HAP-1 (cell line): ENCODE measurements at places on chromosomes 6 and 20.

GRCh38 chr6:91031581-91031980, 444.7 kb upstream of the MAP3K7 start:
- no peak for DNase-seq

- DNase-seq, result peak; percentile 60
These were observed 113.9 kb upstream of the PRSS16 start for GRCh38 chr6:27133281-27134227.

DNA sequence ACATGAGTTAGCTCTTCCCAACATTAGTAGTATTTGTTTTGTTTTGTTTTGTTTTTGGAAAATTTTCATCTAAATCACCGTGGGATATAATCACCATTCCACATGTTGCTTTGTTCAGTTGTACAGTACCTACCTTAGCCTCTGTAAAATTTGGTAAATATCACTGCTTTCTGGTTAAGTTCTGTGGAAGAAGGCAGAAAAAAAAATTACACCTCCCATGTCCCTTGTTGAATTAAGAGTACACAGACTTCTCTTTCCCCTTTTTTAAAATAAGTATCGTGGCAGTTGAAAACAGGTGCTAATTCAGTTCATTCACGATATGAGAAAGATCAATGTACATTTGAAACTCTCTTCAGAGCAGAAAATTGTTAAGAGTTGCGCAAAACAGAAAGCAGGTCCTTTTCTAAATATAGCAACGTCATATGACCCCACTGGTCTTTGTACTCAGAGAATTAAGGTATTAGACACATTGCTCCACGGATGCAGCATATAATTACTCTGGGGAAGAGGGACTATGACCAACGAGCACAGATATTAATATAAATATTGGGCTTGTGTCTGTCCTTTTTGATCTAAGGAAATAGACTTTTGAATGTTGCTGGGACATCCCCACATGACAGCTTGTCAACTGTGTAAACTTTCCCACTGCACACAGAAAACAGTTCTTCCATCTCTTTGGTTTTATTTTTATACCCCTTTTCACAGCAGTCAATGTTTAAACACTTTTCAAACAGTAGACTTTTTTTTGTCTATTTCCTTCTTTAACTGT, 58.6 kb upstream of the ZNF217 start:
- DNase-seq, result no peak

- DNase-seq, result no peak
These were observed 62.0 kb downstream of the FAM50B start for GRCh38 chr6:3911130-3911529.

- DNase-seq, result no peak
These were observed 4.3 kb downstream of the BHLHE23 start for GRCh38 chr20:63002511-63002910.

GRCh38 chr6:39256294-39256940, 27.1 kb upstream of the KCNK5 start:
- DNase-seq, result no peak

- no peak for DNase-seq
These were observed 31.8 kb downstream of the CTCFL start for GRCh38 chr20:57493091-57493615.

DNA sequence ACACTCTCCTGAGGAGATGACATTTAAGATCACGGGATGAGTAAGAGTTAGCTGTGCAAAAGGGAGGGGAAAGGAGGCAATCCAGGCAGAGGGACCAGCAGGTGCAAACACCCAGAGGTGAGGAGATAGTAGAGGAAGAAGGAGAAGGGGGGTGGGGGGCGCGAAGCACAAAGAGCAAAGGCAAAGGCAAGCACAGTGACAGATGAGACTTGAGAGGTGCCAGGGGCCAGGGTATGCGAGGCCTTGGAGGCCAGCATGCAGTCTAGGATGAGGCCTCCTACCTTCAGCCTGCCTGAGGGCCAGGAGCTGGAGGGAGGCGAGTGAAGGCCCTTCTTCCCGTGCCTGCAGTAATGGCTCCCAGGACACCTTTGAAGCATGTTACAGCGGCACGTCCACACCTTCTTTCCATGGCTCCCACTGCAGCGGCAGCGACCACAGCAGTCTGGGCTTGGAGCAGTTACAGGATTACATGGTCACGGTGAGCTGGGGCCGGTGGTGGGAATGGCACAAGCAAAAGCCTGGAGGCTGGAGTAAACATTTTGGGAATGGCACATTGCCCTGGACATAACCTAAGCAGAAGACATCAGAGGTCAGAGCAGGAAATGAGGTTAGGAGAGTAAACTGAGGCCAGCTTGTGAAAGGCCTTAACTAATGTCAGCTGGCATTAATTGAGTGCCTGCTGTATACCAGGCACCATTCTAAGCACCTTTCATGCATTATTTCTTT, 18.6 kb downstream of the CCM2L start:
- DNase-seq, result peak; percentile 58

- no peak for DNase-seq
These were observed 78.4 kb downstream of the RNASET2 start for GRCh38 chr6:166877906-166878305.

- no peak for DNase-seq
These were observed 317.0 kb downstream of the ZFAND3 start for GRCh38 chr6:38136547-38136946.

DNA sequence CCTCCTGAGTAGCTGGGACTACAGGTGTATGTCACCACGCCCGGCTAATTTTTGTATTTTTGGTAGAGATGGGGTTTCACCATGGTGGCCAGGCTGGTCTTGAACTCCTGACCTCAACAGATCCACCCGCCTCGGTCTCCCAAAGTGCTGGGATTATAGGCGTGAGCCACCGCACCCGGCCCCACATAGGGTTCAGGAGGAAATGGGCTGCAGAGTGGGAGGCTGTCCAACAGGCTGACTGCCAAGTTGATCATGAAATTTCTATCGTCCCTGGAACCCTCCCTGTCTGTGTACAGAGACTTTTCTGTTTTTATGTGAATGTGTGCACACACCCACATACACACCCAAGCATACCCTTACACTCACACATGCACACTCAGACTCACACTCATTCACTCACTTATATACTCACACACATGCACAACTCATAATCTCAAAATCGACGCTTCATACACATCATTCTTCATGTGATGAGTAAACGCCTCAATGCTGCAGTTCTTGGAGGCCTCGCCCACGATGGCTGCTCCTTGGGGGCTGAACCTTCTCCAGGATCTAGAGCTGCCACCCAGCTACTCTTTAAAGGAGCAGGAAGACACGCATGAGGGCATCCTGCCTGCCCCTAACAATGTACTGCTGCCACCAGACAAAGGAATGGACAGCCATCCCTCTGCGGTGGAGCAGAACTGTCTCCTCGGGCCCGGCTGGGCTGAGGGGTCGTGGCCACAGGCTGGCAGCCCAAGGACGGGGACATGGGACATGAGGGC, 35.6 kb downstream of the SUN5 start:
- no peak for DNase-seq

DNA sequence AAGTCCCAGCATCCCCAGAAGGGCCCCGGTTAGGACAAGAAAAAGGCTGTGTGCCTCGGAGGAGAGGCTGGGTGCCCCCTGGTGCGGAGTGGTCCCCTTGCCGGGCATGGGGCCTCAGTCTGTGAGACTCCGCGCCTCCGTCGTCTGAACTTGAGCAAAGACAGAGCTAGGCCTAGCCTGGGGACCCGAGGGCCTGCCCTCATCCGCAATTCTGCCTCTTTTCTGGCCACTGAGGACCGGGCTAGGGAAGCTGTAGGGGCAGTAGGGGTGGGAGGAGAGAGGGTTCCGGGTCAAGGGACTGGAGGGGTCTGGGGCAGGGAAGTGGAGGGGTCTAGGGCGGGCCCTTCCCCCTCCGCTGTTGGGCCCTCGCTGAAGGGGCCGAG, 550 bp upstream of the HSPA12B start:
- DNase-seq, result no peak

DNA sequence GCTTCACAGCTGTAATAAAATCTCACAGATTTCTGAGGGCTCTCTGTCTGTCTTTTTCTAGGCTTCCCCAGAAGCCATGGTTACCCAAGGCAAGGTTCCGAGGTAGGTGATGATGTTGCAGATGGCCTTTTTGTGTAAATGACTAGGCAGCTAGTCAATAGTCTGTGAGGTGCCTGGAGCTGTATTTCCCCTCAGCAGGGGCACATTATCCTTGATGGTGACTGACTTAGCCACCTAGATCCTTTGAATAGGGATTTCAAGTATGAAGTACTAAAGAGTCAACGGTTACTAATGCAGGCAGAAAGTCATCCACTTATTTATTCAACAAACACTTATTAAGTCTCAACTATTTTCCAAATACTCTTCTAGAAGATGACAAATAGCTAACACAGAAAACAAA, 49.3 kb upstream of the L3MBTL3 start:
- DNase-seq, result no peak

GRCh38 chr6:34671801-34672656, 24.5 kb downstream of the ILRUN start:
- no peak for DNase-seq

- no peak for DNase-seq
These were observed 26.5 kb downstream of the ERMARD start for GRCh38 chr6:169777896-169778295.

DNA sequence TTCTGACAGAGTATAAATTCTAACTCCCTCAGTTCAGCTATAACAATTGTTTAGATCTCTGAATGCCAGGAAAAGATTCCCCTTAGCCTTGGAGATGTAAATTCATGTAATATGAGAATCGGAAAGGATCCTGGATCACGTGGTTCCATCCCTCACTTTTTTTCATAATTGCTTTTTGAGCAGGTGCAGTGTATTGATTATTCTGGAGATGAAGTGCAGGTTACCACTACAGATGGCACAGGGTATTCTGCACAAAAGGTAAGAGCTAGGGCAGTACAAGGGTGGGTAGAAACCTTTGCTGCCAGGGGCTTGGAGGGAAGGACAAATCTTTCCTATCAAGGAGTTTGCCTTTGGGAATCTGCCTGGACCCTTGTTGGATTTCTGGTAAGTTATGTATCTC, 52.7 kb downstream of the KDM1B start:
- DNase-seq, result no peak

GRCh38 chr6:44918671-44919296, 409.3 kb upstream of the RUNX2 start:
- DNase-seq, result no peak

DNA sequence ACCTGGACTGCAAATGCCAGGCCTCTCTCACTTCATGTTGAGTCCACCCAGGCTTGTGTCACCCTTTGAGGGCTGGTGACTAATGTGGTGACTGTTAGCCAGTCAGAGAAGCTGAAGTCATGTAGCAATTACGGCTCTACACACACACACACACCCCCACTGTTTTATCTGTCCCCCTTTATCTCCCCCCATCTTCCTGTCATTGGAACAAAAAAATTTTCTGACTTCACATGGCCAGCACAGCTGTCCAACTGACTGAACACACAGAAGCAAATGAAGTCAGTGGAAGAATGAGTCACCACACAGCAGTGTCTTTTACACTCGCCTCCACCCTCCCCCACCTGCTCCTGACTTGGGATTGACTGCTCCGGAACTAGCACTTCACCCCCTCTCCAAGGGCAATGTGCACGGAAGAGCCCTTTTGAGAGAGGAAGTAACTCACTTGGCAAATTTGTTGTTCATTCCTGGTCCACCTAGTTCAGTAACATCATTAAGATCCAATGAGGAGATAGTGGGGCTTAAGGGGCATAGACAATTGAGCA, 198.0 kb downstream of the RNF144B start:
- DNase-seq, result no peak

- DNase-seq, result no peak
These were observed 25.1 kb downstream of the CAP2 start for GRCh38 chr6:17418281-17419188.

GRCh38 chr20:48738399-48739304, 89.1 kb downstream of the PREX1 start:
- no peak for DNase-seq

- no peak for DNase-seq
These were observed 193.7 kb upstream of the KHDRBS2 start for GRCh38 chr6:62479697-62480220.

- peak; percentile 60 for DNase-seq
These were observed 80.4 kb upstream of the ZNF184 start for GRCh38 chr6:27553123-27553904.

DNA sequence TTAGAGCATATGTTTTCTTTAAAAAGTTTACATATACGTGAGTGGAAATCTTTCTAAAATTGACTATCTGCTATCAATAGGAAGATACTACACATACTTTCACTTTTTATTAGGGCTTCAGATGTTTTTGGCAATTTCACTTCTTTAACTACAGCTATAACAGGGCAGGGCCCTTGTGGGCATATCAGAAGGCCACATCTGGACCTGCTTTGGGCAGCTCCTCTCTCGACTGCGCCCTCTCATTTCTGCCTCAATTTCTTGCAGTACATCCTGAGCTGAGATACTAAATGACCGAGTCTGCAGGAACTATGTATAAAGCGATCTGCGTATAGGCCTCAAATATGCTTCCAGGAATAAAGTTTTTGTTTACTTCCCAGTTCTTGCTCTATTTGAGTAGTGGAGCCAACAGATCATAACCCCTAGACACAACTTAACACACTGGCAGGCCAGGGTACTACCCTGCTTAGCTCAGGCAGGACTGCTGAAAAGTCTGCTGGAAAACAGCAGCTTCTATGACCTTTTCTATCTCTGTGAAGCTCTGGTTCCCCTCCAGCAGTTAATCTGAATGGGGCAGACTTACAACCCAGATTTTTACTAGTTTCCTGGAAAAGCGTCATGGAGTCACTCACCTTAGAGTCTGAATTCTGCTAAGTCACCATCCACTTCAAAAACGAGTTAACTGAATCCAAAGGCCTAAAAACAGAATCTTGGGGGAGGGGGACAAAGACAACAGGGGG, 12.7 kb downstream of the GCLC start:
- no peak for DNase-seq

GRCh38 chr20:35517125-35517524, 12.3 kb downstream of the C20orf173 start:
- DNase-seq, result no peak

DNA sequence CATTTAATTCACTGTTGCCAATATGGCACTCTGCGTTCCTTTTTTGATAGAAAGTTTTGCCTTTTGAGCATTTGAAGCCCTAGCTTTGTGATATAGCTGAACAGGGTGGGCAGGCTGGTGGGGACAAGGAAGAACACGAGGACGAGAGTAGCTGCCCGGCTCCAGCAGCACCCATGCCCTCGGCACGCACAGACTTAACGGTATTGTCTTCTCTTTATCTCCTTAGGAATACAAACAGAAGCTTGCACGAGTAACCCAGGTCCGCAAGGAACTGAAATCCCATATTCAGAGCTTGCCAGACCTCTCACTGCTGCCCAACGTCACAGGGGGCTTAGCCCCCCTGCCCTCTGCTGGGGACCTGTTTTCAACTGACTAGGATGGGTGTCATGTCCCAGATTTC, 56.0 kb downstream of the RPRD1B start:
- DNase-seq, result no peak

DNA sequence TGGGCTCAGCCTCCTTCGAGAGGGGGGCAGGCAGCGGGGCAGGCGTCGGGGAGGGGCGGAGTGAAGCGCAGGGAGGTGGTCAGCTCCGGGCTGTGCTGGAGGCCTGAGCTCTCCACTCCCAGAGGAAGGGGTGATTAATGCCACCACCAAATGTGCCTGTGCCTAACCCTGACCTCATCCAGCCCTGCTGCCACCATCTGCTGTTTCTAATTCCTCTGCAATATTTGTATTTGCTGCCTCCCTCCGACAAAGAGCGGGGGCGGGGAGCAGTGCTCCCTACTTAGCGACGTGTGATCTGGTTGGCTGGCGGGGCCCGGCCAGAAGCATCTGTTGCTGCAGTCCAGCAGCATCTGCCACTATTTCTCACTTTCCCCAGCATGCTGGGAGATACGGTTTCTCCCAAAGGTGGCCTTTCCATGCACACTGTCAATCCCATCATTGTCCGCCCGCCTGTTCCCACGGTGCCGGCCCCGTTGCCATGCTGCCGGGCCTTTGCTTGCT, 47.0 kb downstream of the DLL1 start:
- DNase-seq, result no peak

GRCh38 chr6:71038711-71039344, 82.0 kb upstream of the B3GAT2 start:
- DNase-seq, result no peak
